Spinal cord (tissue), 10 donors: ENCODE measurements at places on chromosomes 2 and 18. TPM values are rescaled to one million over a fixed set of nuclear protein-coding genes. Genes with fewer than 3 reads are reported as not detected.

The TNFRSF11A gene
- polyA plus RNA-seq, result 0.87 TPM

The ZNF892 gene
- 5.4 TPM for polyA plus RNA-seq

The INO80D gene
- polyA plus RNA-seq, result 6.6 TPM

The MERTK gene
- 15.8 TPM for polyA plus RNA-seq

The GDF7 gene
- 0.74 TPM for polyA plus RNA-seq

The ANKRD30BL gene
- 5.0 TPM for polyA plus RNA-seq

The SULT1C2 gene
- polyA plus RNA-seq, result 2.8 TPM

GRCh38 chr2:47272031-47272864, 117.1 kb upstream of the STPG4 start:
- no peaks in the 10 kb centered on the region for H3K36me3 ChIP-seq
- peak overlapping the region; percentile 38 for H3K4me3 ChIP-seq
- no peak for DNase-seq
- no peaks in the 10 kb centered on the region for H3K27me3 ChIP-seq

DNA sequence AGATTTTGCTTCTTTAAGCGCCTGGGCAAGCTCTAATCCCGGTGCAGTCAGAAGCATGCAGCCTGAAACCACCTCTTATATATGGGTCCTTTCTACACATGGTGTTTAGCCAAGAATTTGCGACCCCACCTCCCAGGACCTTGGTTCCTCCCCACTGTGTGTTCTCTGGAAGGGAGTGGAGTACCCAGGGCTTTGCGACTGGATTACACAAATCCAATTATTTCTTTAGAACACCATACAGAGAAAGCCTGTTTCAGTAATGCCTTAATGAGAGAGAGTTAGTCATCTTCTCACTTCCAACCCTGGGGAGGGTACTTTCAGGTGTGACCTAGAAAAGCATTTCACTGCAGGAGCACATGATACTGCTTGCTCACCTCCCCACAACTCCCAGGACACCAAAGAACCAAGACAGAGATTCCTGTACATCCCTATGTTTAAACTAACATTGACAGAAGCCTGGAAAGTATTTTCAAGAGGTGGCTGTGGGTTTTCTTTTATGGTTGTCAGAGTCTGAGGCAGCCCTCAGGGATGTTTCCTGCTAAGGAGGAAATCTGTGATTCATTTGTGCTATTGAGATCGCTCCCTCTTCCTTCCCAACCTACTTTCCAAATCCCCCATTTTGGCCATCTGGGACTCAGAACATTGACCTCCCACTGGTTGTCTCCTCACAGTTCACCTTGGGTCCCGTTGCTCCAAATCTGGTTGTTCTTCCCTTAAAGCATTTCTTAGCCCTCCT, at the start of gene CAPN14:
CAPN14 (minus strand) TSS at position 51 of the 736 bp plus-strand sequence. CDS start 12,068 bp downstream, outside the sequence.
- H3K27ac ChIP-seq, result no peak within 1 kb of the TSS
- no peaks in the 10 kb centered on the region for H3K36me3 ChIP-seq
- no peaks in the 10 kb centered on the region for H3K27me3 ChIP-seq
- H3K4me1 ChIP-seq, result no peaks in the 10 kb centered on the region

DNA sequence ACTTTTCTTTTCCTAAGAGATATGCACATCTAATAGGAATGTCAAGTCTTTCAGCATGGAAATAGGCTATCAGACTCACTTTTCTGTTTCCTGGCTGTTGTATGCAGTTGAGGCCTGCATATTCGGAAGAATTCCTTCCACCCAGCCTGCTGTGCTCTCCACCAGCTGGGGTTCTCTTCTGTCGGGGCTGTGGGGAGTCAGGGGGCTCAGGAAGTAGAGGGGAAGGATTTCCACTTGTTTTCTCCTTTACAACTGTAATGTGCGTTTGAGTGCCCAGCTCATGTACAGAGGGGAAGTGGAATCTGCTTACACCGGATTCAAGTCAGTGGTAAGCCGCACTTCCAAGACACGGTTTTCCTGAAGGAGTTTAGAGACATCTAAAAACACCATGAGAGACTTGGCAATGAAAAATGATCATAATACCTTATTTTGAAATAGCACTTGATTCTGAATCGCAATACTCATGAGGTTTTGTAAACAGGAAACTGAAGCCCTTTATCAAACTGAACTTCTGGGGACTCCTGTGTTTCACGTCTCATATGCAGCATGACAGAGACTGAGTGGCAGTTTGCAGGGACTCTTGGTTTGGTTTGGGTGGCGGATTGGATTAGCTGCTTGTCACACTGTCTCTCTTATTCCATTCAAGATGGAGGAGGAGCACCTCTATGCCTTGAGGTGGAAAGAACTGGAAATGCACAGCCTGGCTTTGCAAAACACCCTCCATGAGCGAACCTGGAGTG, 90.4 kb downstream of the MTCL1 start:
- peaks cover 15% of the 10 kb centered on the region for H3K36me3 ChIP-seq
- no peak for DNase-seq
- H3K27me3 ChIP-seq, result no peaks in the 10 kb centered on the region
- peaks cover 36% of the 10 kb centered on the region for H3K4me1 ChIP-seq
- no peak overlapping the region for H3K27ac ChIP-seq

DNA sequence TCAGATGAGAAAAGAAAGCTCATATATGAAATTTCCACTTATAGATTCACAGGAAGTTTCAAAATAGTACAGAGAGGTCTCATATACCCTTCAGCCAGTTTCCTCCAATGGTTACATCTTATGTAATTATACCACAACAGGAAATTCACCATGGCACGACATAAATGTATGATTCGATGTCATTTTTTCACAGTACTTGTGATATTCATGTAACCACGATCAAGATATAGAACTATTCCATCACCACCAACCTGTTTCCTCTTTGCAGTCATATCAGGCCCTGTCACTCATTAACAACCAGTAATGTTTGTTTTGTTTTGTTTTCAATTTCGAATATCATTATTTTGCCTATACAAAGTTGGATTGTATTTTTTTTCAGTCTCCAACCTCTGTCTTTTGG, 314.3 kb upstream of the POU3F3 start:
- no peak overlapping the region for H3K27ac ChIP-seq
- H3K27me3 ChIP-seq, result no peaks in the 10 kb centered on the region
- no peaks in the 10 kb centered on the region for H3K4me1 ChIP-seq
- no peaks in the 10 kb centered on the region for H3K36me3 ChIP-seq

DNA sequence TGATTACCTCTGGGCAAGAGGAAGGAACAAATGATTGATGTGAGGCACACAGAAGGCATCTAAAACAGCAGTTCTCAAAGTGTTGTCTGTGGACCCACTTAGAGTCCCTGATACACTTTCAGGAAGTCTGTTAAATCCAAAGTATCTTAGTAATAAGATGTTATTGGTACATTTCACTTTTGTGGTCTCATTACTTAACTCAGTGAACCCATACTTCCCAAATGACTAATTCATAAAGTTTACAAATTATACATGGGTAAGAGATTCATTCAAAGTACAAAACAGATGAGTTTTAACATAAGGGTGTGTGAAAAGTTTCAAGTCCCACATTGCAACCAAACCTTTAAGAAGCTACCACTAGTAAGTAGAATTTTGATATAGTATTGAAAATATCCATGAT, 440.5 kb downstream of the NUP35 start:
- no peak overlapping the region for H3K4me3 ChIP-seq
- no peak overlapping the region for H3K27ac ChIP-seq
- DNase-seq, result no peak
- no peaks in the 10 kb centered on the region for H3K27me3 ChIP-seq

DNA sequence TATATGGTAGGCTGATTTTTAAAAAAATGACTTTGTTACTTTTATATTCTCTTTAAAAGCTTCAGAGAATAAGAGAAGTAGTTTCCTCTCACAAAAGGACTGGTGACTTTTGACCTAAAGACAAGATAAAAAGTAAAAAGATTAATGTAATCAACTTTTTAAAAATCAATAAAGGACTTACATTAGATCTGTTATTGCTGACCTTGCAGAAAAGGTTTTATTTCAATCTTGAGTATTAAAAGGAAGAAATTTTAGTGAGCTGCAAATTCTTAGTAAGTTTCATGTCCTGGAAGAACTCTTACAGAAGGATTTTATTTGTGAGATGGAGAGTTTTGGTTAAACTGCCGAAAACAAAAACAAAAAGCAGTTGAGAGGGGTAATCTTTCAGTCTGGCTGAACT, 2.2 kb upstream of the GAREM1 start:
- no peak overlapping the region for H3K4me3 ChIP-seq
- H3K36me3 ChIP-seq, result no peaks in the 10 kb centered on the region
- no peak overlapping the region for H3K27ac ChIP-seq
- DNase-seq, result no peak
- peaks cover 2% of the 10 kb centered on the region for H3K27me3 ChIP-seq

DNA sequence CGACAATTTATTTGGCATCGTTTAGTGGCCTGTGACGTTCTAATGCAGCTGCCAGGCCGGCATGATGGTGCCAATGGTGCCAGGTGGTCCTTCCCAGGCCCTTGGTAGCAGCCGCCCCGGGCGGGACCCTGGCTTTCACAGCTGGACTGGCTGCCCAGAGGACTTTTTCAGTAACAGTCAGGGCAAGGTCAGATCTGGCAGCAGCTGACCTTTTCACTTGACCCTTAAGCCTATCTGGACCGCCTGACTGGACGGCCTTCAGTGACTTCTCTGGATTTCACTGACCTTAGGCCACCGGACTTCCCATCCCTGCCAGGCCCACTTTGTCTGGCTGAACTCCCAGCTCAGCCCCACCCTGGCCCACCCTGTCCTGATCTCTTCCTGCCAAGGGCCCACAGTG, 15.9 kb downstream of the TRIB2 start:
- no peak overlapping the region for H3K27ac ChIP-seq
- no peak overlapping the region for H3K4me3 ChIP-seq
- no peaks in the 10 kb centered on the region for H3K27me3 ChIP-seq
- peaks cover 64% of the 10 kb centered on the region for H3K36me3 ChIP-seq
- DNase-seq, result no peak
- H3K4me1 ChIP-seq, result peaks cover 41% of the 10 kb centered on the region

DNA sequence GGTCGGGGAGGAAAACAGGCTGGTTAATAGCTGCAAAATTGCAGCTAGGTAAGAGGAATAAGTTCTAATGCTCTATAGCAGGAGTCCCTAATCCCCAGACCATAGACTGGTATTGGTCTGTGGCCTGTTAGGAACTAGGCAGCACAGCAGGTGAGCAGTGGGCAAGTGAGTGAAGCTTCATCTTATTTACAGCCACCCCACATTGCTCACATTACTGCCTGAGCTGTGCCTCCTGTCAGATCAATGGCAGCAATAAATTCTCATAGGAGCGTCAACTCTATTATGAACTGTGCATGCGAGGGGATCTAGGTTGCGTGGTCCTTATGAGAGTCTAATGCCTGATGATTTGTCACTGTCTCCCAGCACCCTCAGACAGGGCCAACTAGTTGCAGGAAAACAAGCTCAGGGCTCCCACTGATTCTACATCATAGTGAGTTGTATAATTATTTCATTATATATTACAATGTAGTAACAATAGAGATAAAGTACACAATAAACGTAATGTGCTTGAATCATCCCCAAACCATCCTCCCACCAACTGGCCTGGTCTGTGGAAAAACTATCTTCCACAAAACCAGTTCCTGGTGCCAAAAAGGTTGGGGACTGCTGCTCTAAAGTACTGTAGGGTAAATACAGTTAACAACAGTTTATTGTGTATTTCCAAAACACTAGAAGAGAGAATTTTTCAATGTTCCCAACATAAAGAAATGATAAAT, 91.7 kb upstream of the TFCP2L1 start:
- H3K4me1 ChIP-seq, result no peaks in the 10 kb centered on the region
- H3K27ac ChIP-seq, result no peak overlapping the region
- no peak overlapping the region for H3K4me3 ChIP-seq
- no peaks in the 10 kb centered on the region for H3K27me3 ChIP-seq

GRCh38 chr2:140288726-140289125, 1508.5 kb upstream of the NXPH2 start:
- H3K27me3 ChIP-seq, result no peaks in the 10 kb centered on the region
- H3K4me1 ChIP-seq, result no peaks in the 10 kb centered on the region
- H3K4me3 ChIP-seq, result no peak overlapping the region
- no peak for DNase-seq
- H3K27ac ChIP-seq, result no peak overlapping the region
- no peaks in the 10 kb centered on the region for H3K36me3 ChIP-seq

- peaks cover 13% of the 10 kb centered on the region for H3K4me1 ChIP-seq
- no peak overlapping the region for H3K27ac ChIP-seq
- DNase-seq, result no peak
- H3K36me3 ChIP-seq, result no peaks in the 10 kb centered on the region
- H3K27me3 ChIP-seq, result no peaks in the 10 kb centered on the region
Observed at GRCh38 chr2:109293663-109294062, 164.7 kb downstream of the SH3RF3 start.

- peak overlapping the region; percentile 84 for H3K4me3 ChIP-seq
- no peaks in the 10 kb centered on the region for H3K27me3 ChIP-seq
- peak overlapping the region; percentile 100 for H3K27ac ChIP-seq
- H3K4me1 ChIP-seq, result peaks cover 53% of the 10 kb centered on the region
- DNase-seq, result no peak
- H3K36me3 ChIP-seq, result peaks cover 25% of the 10 kb centered on the region
Observed at GRCh38 chr2:231708773-231709635, 679 bp downstream of the PTMA start.

GRCh38 chr2:235148201-235149170, 196.7 kb downstream of the SH3BP4 start:
- peaks cover 14% of the 10 kb centered on the region for H3K4me1 ChIP-seq
- H3K36me3 ChIP-seq, result no peaks in the 10 kb centered on the region
- no peak overlapping the region for H3K4me3 ChIP-seq
- H3K27me3 ChIP-seq, result no peaks in the 10 kb centered on the region

DNA sequence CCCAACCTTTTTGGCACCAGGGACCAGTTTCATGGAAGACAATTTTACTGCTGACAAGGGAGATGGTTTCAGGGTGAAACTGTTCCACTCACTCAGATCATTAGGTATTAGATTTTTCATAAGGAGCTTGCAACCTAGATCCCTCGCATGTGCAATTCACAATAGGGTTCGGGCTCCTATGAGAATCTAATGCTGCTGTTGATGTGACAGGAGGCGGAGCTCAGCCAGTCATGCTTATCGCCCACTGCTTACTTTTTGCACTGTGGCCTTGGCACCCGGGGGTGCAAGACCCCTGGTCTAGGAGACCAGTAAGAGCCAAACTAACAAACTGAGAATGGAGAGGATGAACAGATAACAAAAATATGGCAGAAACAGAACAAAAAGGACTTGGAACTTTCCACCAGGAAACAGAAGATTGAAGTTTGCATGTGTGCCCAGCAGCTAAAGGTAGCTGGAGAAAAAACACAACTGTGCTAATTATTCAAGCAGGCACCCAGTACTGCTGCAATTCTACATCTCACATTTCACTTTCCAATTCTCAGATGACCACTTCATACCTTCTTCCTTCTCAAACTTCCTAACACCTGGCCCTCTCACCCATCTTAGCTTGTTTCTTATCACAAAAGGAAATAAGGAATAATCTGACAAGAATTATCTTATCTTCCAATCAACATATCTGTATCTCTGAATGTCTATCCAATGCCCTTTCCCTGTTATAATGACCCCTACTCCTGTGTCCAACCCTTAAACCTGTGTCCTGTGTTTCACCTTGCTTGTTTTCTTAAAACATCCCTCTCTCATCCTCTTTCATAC, 24.8 kb downstream of the SP3 start:
- H3K4me3 ChIP-seq, result no peak overlapping the region
- no peak overlapping the region for H3K27ac ChIP-seq
- no peak for DNase-seq
- no peaks in the 10 kb centered on the region for H3K27me3 ChIP-seq
- peaks cover 3% of the 10 kb centered on the region for H3K4me1 ChIP-seq

- no peaks in the 10 kb centered on the region for H3K27me3 ChIP-seq
- H3K4me1 ChIP-seq, result no peaks in the 10 kb centered on the region
- H3K36me3 ChIP-seq, result peaks cover 52% of the 10 kb centered on the region
- H3K27ac ChIP-seq, result no peak overlapping the region
Observed at GRCh38 chr2:241108271-241109209, 6.5 kb upstream of the MTERF4 start.

GRCh38 chr2:45904267-45904945, 252.9 kb downstream of the PRKCE start:
- H3K4me3 ChIP-seq, result no peak overlapping the region
- no peak for DNase-seq
- H3K27me3 ChIP-seq, result no peaks in the 10 kb centered on the region
- H3K27ac ChIP-seq, result peak overlapping the region; percentile 82
- peaks cover 45% of the 10 kb centered on the region for H3K4me1 ChIP-seq
- H3K36me3 ChIP-seq, result no peaks in the 10 kb centered on the region
